Activated CD4-positive, alpha-beta T cell treated with anti-CD3 and anti-CD28 coated beads, Interleukin-10, Interleukin-2, amounts not matched to agents 100 ng/mL and 50 ng/mL, durations not matched to agents 16 hours and 8 hours (primary cell): ENCODE measurements at places on chromosomes 5 and 9.

GRCh38 chr5:39093352-39093751 is 19.2 kb upstream of the RICTOR start:
- DNase-seq: no peak

- DNase-seq: no peak
Observed at GRCh38 chr9:92494856-92495255, 12.6 kb upstream of the ASPN start.

- DNase-seq: no peak
Observed at GRCh38 chr5:53429706-53430105, 50.7 kb upstream of the FST start.

DNA sequence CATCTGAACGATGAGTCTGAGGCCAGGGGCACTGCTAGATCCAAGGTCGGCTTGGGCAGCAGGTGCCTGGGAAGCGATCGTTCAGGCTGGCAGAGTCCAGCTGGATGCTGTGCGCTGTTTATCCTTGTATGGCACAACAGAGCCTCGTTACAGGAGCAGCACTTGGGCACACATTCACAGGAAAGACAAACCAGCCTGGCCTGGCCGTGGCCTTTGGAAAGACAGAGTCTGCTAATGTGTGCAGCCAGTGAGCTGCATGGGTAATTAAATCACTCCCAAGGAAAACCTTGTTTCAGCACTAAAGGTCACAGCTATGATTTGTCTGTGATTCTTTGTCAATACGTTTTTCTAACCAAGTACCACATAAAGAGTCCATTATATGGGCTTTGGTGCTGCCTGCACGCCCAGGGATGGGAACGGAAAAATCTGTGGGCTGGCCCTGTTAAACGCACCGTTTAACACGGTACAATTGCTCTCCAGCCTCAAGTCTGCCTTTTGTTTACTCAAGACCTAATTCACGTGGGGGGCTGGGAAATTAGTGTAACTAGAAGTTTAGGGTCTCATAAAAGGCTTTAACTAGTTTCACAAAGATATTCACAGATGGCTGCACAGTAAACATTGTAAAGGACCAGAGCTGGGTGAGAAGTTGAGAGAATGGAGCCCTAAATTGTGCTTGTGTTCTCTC is 509.3 kb downstream of the KDM4C start:
- DNase-seq: no peak

- DNase-seq: no peak
Observed at GRCh38 chr9:93136011-93136440, 2.0 kb upstream of the NINJ1 start.
